MM.1S (cell line): ENCODE measurements at places on chromosomes 2 and 18.

DNA sequence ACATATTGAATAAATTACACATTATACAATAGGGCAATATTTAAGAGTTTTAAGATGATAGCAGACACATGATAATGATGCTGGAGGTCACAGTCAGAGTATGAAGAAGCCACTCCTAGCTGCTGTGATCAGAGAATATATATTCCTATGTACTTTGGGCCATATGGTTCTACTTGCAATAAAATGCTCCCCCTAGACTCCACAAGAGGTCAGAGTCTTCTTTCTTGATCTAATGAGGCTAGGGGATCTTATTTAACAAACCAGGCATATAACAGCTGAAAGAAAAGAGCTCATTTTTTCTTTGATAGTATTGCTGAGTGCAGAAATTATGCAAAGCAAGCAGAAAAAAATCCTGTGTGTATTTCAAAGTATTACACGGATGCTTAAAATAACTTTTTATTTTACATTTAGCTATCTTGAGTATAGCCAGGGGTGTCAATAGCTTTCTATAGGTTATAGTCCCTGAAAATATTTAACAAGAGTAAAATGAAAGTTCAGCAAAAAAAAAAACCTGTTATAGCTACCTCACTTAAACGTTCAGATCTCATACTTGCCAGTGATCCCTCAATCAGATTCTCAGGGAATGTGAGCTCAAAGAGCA, 748.7 kb upstream of the CHAC2 start:
- no peak for DNase-seq

GRCh38 chr2:29765721-29766120, 155.7 kb downstream of the ALK start:
- no peak for DNase-seq

DNA sequence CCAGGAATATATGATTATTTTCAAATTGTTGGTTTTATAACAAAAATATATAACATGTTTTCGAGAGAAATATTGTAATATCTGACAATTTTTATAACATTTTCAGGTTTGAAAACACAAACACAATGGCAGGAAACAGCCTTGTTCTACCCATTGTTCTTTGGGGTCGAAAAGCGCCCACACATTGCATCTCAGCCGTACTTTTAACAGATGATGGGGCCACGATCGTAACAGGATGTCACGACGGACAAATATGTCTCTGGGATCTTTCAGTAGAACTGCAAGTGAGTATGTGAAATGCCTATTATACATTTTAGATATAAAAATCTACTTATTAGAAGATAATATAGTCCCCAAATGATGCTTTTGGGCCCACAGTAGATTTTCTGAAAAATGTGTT, 21.2 kb downstream of the WDR7 start:
- no peak for DNase-seq

- DNase-seq, result no peak
Observed at GRCh38 chr2:113888641-113889470, 1.0 kb upstream of the ACTR3 start.

DNA sequence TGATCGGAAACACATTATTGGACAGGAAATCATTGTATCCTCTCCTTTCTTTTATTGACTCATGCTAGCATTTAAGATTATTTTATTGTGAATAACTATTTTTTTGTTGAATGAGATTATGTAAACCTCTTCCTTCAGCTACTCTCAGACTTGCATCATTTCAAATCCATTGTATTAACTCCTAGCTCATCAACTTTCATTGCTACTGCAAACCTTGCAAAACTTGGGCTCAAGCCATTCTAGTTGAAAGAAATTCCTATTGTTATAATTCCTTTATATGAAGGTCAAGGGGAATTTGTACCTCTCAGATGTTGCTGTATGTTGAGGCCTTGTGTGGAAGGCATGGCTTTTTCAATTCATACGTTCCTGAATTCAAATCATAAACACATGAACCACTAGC, 1764.6 kb downstream of the SUCLG1 start:
- no peak for DNase-seq

DNA sequence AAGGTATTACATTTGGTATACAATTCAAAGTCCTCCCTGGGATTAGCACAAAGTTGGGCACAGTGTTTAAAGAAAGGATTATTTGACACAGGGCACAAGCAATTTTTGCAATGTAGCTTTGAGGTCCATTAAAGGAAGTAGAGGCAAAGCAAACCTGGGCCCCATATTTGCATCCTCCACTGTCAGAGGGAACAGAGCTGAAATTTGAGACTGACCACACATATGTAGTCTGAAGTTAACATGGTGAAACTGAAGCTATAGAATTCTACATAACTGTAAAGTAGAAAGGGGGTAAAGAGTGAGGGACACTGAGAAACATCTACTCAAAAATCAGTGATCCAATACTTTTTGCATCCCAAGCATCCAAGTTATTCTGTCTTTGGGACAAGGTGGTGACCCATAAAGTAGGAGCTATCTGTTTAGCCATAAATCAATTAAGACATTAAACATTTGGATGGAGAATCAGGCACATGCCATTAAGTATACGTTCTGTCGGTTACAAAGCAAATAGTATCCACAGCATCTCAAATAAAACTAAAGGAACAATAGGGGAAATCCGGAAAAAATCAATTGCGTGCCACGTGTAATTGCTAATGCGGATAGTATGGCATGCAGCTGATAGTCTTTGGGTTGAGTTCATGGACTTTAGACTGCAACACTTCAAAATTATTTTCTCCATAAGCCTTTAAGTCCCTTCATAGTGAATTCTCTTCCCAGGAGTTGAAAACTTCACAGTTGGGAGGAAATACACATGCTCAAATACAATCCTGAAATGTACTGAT, 72.6 kb downstream of the PLEKHM3 start:
- no peak for DNase-seq

- DNase-seq, result no peak
Observed at GRCh38 chr2:44291281-44292248, 16.3 kb downstream of the SLC3A1 start.

DNA sequence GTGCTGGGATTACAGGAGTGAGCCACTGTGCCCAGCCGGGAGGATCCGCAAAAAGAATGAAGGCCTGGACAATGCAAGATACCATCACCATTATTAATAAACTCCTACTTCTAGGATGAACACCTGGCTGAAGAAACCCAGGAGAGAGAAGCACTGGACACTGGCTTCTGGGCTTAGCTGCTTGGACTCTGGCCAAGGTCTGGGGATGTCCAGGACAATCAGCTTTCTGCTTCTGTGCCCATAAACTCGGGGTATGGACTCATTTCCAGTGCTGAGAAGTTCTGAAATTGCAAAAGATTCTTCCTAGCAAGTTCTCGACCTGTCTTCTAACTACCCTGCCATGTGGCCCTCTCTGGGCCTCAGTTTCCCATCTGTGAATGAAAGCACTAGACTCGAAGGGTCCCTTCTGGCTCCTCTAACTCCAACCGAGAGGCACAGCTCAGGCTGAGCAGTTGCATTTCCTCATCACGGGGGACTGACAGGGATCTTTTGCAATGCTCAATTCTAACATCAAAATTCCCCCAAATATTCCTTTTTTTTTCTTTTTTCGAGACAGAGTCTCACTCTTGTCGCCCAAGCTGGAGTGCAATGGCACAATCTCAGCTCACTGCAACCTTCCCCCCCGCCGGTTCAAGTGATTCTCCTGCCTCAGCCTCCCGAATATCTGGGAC, 2.4 kb upstream of the SH2D6 start:
- no peak for DNase-seq

GRCh38 chr2:157761520-157761919, 114.6 kb downstream of the ACVR1 start:
- no peak for DNase-seq

GRCh38 chr2:212154477-212154878, 384.1 kb downstream of the ERBB4 start:
- DNase-seq, result no peak

- no peak for DNase-seq
Observed at GRCh38 chr2:211652327-211652726, 886.3 kb downstream of the ERBB4 start.

DNA sequence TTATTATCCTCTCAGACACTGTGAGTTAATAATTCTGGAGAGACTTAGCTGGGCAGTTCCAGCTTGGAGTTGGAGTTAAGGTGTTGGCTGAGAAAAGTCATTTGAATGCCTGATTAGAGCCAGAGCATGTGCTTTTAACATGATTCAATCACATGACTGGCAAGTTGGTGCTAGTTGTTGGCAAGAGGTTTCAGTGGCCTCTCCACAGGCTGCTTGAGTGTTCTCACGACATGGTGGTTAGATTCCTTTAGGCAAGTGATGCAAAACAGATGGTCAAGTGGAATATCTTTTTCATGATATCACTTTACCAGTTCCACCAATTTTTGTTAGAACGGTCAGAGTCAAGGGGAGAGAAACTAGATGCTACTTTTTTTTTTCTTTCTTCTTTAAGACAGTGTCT, 262.7 kb upstream of the FN1 start:
- DNase-seq, result peak; percentile 46

DNA sequence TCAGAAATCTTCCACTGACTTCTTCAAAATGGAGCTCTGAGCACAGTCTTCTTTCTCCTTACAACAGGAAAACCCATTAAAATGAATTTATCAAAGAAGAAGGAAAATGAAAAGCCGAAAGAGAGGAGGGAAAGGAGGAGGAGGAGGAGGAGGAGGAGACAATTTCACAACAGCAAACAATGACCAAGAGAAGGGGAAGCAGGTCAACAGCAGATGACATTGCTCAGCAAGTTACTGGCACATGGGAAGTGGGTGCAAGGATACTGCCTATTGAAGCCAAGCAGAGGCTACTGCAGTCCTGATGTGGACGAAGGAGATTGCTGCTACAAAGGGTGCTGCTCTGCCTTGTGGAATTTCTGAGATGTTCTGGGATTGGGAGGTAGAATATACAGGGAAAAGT, 268.2 kb upstream of the FBXO11 start:
- DNase-seq, result no peak

DNA sequence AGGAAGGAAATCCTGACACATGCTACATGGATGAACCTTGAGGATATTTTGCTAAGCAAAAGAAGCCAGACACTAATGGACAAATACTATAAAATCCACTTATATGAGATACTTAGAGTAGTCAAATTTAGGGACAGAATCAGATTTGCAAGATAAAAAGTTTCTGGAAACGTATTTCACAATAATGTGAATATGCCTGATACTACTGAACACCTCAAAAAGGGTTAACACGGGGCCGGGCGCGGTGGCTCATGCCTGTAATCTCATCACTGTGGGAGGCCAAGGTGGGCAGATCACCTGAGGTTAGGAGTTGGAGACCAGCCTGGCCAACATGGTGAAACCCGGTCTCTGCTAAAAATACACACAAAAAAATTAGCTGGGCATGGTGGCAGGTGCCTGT, 1.7 kb upstream of the RMC1 start:
- DNase-seq, result no peak

GRCh38 chr2:64767670-64768468, 114.2 kb upstream of the SERTAD2 start:
- DNase-seq, result peak; percentile 92

DNA sequence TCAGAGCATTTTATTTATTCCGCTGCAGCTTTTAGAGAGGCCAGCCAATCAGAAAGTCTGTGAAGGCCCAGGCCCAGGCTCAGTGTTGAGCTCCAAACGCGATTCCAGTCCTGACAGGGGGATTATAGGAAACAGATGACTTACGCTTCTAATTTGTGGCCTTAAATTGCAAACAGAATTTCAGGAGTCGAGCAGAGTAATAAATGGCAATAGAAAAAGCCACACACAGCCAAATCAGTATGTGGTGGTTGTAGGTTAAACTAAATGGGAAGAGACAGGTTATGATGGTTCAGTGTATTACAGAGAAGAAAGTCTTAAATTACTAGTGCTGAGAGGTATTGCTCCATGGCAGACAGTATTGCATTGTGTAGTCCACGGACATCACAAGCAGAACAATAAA, 131.0 kb upstream of the ZEB2 start:
- no peak for DNase-seq

- peak; percentile 67 for DNase-seq
Observed at GRCh38 chr2:6909431-6910385, 7.5 kb upstream of the RNF144A start.

- DNase-seq, result no peak
Observed at GRCh38 chr2:38549071-38549704, 53.5 kb downstream of the HNRNPLL start.

GRCh38 chr2:43758739-43759138, 15.1 kb upstream of the DYNC2LI1 start:
- DNase-seq, result no peak

DNA sequence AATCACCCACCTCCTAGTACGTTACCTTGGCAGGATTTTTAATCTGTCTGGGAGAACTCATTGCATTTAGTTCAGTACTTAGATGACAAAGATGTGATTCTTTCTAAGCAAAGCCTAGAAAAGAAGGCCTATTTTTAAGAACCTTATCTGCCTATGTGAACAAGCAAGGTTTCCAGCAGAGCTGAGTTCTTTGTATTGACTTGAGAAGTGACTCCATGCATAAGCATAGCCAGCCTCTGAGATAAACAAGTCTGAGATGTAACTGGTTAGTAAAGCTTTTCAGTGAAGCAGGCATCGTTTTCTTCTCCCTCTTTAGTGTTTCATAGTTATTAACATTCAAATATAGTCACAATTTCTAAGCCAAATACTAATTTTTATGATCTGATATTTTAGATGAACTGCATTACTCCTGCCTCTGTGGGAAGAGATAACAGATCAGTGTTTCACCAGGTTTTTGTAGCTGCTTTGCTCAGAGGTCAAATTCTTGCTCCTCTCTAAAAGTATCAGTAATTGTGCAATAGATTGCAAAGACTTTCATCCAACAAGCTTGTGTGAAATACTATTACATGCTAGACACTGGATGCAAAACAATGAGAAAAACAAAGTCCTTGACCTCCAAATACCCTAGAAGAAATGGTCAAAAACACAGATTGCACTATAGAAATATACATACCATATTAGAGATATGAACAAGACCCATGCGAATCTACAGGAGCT, 107.8 kb downstream of the MBD2 start:
- no peak for DNase-seq

GRCh38 chr2:190791347-190791975, 89.2 kb upstream of the GLS start:
- DNase-seq, result no peak

GRCh38 chr2:38032946-38033345, 43.0 kb downstream of the CYP1B1 start:
- no peak for DNase-seq

DNA sequence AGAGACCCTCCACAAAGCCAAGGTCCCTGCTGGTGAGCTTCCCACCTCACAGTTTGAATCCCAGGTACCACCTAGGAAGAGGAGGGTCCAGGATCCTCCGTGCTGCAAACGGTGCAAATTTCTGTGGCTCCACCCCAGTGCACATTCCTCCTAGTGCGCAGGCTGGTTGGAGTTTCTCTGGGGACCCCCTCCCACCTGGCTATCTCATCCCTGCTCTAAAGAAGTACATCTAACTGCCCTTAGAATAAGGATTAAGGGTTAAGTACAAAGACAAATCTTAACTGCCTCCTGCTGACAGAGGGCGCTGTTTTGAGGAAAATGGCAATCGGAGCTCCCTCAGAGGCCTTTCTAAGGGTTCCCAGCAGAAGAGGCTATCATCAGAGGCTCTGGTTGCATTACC, 109.6 kb upstream of the FSIP2 start:
- no peak for DNase-seq

GRCh38 chr18:52894801-52895200, 554.8 kb downstream of the DCC start:
- no peak for DNase-seq

- no peak for DNase-seq
Observed at GRCh38 chr2:19457809-19458208, 99.4 kb upstream of the OSR1 start.
